ENCODE measurements at places on chromosomes 4 and X. TPM values are rescaled to one million over a fixed set of nuclear protein-coding genes. Genes with fewer than 3 reads are reported as not detected.

GRCh38 chr4:157819693-157820464 lies 352.9 kb downstream of the GASK1B start:
- DNase-seq: no peak

GRCh38 chrX:75155447-75155826 lies 646 bp downstream of the ABCB7 start:
- DNase-seq: no peak

- DNase-seq: no peak
Measured at GRCh38 chrX:133983974-133984845, 1.2 kb downstream of the GPC3 start.

GRCh38 chr4:16157609-16158503 lies 68.4 kb downstream of the TAPT1 start:
- DNase-seq: no peak

DNA sequence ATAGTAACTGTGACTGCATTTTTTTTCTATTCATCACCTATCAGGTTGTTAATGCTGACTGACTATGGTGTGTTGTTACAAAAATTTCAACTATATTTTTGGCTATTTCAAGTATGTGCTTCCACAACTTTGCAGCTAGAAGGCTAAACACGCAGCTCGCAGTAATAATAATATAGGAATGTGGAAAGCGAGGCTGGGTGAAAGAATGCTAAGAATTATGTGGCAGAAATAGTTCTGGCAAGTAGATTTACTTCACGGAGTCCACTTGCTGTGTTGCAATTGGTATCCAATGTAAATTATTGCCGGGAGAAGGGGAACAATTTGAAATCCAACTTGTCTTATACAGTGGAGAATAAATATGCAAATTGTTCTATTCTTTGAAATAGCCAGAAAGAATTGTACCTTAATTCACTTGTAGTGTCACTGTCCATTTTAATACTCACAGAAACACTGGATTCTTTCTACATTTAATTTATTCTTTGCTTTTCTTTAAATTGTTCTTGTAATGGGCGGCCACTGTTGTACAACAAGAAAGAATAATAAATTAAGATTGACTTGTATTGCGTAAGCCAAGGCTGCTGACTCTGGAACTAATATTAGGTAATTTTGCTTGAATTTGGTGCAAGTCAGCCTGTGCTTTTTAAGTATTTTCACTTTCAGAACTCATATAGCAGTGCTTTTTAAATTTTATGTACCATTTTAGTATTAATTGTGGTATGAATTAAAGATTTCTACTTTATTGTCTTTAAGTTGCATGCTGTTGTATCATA lies 154.9 kb downstream of the FRMPD4 start:
- DNase-seq: no peak

MYL5 gene
- total RNA-seq: 12.1 TPM

NPFFR2 gene
- not detected for total RNA-seq

GRCh38 chrX:49257846-49258748 lies 6.4 kb downstream of the FOXP3 start:
- no peak for DNase-seq

ZNF630 gene
- 8.0 TPM for total RNA-seq

DNA sequence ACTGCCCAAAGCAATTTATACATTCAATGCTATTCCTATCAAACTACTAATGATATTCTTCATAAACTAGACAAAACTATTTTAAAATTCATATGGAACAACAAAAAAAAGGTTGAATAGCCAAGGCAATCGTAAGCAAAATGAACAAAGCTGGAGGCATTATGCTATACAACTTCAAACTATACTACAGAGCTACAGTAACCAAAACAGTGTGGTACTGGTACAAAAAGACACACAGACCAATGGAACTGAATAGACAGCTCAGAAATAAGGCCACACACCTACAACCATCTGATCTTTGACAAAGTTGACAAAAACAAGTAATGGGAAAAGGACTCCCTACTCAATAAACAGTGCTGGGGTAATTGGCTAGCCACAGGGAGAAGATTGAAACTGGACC lies 67.0 kb downstream of the FGF16 start:
- no peak for DNase-seq

GRCh38 chr4:8917321-8917811 lies 45.7 kb upstream of the HMX1 start:
- peak; percentile 34 for DNase-seq

UGT8 gene
- 14.9 TPM for total RNA-seq

DNA sequence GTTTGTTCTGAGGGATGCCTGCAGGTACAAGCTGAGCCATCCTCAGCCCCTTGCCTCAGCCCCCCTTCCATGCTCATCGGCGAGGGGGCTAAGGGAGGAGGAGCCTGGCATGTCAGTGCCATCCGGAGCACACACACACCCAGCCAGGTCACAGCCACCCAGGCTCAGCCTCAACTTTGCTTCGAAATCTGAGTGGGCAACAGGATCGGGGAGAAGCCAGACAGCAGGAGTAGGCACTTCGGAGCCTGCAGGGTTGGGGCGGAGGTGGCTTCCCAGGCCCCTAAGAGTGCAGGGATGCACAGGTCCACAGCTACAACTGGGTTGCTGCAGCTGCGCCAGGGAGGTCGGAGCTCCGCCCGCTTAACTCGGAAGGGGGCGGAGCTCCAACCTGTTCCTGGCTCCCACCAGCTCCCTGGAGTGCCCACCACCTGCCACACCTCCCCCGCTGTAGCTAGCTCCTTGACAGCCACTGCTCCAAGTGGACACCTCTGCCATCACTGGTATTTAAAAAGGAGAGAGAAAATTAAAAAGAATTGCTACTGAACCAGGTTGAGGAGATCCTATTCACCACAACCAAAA lies 192.9 kb upstream of the GALNT7 start:
- DNase-seq: no peak

NCAPG gene
- 0.96 TPM for total RNA-seq

Measured in breast epithelium (tissue), 4 donors.